Stimulated activated CD8-positive, alpha-beta memory T cell treated with anti-CD3 and anti-CD28 coated beads, Interleukin-4, amount 100 ng/mL, for 1 hour (primary cell): ENCODE measurements at places on chromosomes 5 and 9.

DNA sequence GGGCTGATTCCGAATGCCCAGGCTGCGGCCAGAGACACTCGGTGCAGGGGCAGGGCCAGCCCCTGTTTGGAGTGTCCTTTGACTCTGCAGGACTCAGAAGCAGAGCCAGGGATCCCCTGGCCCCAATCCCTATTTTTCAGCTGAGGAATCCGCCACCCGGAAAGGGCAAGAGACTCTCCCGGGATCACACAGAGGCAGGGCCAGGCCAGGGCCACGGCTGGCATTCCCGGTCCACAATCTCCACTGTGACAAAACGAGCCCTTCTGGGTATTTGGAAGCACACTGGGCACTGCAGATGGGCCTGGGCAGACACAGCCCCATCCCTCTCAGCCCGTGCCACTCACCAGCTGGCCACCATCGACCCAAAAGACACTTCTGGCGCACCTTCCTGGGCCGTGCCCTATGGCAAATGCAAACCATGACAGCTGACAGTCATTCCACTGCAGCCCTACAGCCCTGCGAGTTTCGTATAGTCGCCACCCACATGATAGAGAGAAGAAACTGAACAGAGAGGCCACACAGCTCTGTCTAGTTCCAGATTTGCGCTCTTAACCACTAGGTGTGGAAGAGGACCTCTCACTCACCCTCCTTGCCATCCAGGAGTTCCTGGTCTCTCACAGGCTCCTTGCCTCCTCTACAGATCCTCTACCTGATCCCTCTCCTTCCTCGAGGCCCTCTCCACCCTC is 13.3 kb downstream of the NR5A1 start:
- no peak for DNase-seq

- DNase-seq: no peak
These were observed 131.4 kb upstream of the LHFPL2 start for GRCh38 chr5:78779771-78780616.

- DNase-seq: no peak
These were observed 1.7 kb downstream of the RAB14 start for GRCh38 chr9:121199921-121200320.

DNA sequence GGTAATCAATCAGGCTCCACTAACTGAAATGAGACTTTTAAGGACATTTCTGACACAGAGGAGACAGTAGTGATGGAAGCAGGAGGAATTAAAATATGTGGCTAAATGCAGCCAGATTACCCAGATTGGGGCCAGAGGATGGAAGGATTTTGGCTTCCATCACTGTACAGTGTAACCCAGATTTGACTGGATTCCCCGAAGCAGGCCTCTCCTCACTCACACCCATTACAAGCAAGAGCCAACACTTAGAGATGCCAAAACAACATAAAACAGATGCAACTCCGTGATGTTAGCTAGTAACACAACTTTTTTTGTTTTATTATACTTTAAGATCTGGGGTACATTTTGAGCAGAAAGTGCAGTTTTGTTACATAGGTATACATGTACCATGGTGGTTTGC is 17.6 kb downstream of the TEK start:
- DNase-seq: no peak

- DNase-seq: no peak
These were observed 151.0 kb upstream of the ADAMTS16 start for GRCh38 chr5:4989118-4989517.

GRCh38 chr5:170848033-170848432 is 13.8 kb upstream of the RANBP17 start:
- DNase-seq: no peak

GRCh38 chr9:3099646-3100045 is 255.8 kb upstream of the PUM3 start:
- DNase-seq: no peak

DNA sequence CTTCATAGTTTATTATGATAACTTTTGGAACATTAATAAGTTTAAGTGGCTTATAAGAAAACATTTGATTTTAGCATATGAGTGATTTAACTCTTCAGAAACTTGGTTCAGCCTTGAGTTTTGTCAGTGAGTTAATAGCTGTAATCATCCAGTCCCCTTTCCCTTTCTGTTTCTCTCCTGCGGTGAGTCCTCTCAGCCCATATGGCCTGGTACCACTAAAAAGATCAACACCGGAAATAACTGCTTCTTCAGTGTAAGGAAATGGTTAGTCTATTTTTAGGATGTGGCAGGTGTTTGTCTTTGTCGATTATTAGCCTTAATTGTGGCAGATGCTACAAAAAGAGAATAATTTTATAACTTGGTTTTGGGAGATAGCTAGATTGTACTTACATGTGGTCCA is 120.2 kb upstream of the GRHPR start:
- no peak for DNase-seq

- DNase-seq: no peak
These were observed 18.3 kb upstream of the TEK start for GRCh38 chr9:27090711-27091110.

GRCh38 chr5:2091921-2092320 is 209.2 kb upstream of the IRX4 start:
- DNase-seq: no peak

DNA sequence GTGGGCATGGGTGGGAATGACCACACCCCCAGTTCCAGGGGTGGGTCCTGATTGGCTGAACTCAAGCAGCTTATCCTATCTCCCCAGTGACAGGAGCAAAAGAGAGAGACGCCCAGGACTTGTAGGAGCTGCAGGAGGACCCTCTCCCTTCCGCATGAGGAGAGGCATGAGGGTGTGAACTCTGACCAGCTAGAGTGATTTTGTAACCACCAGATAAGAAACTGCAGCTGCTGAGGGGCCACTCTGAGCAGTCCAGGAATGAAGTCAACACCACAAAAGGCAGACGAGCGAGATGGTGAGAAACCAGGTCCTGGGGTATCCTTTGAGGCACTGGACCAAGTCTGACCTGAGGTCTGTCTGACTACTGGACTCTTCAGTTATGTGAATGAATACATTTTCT is 521.9 kb downstream of the BNC2 start:
- no peak for DNase-seq

- DNase-seq: no peak
These were observed 877 bp downstream of the SH3GLB2 start for GRCh38 chr9:129027224-129027684.

DNA sequence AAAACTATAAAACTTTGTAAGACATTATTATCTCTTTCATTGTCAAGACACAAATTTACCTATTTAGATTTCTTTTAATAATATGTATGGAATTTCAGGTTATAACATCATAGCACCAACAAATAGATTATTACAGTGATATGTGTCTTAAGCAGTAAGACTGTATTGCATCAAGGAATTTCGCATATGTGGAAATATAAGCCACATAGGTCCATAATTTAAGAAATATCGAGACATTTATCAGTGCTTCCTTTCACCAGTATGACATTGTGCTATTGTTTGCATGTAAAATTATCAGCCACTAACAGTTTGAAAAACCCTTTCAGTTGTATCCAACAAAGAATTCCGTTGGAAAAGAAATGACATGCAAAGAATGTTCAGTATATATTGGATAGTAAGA is 186.7 kb upstream of the RASA1 start:
- no peak for DNase-seq

DNA sequence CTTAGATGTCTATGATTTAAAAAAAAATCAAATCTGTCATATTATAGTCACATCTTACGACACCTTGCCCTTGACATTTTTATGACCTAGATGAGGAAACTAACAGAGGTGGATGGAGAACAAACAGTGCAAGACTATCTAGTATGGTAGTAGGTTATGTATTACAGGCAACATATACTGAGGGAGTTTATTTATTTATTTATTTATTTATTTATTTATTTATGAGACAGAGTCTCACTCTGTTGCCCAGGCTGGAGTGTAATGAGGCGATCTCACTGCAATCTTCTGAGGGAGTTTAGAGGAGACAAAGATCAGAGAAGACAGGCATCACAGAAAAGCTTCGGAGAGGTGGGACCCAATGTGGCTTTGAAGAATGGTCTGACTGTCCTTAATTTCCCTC is 4.5 kb upstream of the PBX3 start:
- DNase-seq: no peak

GRCh38 chr5:31993165-31993961 is 180.8 kb downstream of the GOLPH3 start:
- no peak for DNase-seq

- DNase-seq: peak; percentile 62
These were observed 133.2 kb downstream of the MTX3 start for GRCh38 chr5:79857714-79858409.

- DNase-seq: no peak
These were observed 74.1 kb downstream of the SERINC5 start for GRCh38 chr5:80181618-80182211.

DNA sequence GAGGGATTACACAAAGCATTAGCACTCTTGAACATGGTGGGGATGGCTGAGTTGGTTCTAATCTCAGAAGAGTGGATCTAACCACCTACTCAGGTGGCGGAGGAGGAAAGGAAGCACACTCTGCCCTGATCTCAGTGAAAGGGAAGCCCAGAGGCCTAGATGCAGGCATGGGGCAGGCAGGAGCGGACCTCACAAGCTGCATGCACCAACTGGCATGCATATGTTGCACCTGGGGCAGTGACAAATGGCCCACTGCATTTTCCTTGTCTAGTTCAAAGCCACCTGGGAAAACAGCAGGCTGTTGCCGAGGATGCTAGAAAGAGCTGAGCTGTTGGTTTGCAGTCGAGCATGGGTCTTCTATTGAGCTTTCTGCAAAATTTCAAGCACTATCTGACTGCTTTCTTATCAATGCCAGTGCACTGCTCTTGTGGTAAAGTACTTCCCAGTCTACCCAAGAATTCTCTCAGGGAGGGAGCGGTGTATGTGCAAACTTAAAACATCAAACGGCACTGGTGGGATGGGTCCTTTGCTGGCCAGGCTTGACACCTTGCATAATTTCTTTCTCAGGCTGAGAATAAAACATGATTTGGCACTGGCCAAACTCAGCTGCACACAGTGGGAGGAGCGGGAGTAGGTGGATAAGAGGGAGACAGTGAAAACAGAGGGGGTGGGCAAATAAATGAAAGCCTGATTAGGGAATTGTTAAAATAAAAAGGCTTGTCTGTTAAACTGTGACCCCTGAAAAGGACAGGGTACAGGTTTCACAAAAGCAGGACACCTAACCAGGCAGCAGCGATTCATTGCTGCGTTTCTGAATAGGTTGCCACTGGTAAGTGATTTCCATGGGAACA is 108.9 kb downstream of the MARCHF3 start:
- DNase-seq: no peak

GRCh38 chr5:87411973-87412629 is 629 bp downstream of the CCNH start:
- peak; percentile 6 for DNase-seq

- DNase-seq: no peak
These were observed 273.2 kb upstream of the CDH9 start for GRCh38 chr5:27311544-27311943.

GRCh38 chr5:158852622-158853021 is 247.1 kb downstream of the EBF1 start:
- no peak for DNase-seq

GRCh38 chr5:135503871-135504270 is 31.9 kb downstream of the NEUROG1 start:
- no peak for DNase-seq

- DNase-seq: no peak
These were observed 119.6 kb downstream of the PRDM9 start for GRCh38 chr5:23626961-23627360.

GRCh38 chr5:142016556-142016955 is 3.7 kb upstream of the GNPDA1 start:
- DNase-seq: no peak

DNA sequence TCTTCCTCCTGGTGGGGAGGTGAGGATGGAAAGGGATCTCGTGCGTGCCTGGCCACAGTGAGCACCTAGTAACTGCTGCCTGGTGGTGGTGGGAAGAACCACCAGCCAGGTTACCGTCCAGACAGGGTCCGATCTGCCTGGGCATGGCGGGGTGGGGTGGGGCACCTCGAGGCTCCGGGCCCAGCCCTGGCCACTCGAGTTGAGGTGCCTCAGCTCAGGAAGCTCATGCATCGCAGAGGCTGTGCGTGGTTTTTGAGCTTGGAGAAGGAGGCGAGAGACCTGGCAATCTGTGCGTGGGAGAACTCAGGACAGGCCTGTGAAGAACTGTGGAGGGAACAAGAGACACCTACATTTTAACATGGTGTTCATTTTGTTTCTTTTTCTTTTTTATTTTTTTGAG is 31.0 kb upstream of the FIBCD1 start:
- DNase-seq: no peak

DNA sequence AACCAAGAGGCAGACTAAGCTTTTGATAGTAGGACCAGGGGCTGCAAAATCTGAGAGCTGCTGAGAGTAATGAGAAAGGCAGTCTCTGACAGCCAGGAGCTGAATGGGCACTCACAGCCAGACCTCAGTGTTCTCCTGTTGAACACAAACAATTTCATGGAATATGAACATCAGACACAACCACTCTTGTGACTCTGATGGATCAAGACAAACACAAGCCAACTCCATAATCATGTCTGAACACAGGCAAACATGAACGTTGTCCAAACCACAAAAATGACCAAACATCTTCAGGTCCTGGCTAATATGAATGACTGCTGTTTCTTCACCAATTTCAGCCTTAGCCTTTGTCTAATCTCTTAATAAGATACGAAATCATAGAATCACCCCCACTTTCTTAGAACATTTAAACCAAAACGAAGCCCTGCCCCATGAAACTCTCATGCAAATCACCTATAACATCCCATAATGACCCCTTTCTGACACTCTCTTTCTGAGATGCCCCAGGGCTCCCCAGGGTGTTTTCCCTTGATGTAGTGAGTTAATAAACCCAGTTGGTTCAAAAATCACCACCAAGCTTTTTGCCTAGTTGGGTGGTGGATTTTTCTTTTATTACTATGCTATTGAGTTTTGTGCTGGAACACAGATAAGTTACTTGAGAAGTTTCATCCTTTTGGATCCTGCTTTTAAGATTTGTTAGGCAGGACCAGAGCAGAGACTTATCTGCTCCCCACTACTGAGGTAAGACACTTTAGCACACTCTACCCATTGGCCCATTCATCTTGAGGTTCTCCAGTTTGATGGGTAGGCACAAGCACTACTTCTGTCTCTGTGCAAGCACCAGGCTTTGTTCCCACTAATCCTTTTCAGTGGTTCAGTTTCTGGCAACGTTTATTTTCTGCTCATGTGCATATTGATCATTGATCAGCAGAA is 5.9 kb upstream of the ERAP2 start:
- no peak for DNase-seq

GRCh38 chr5:78923622-78923970 is 61.5 kb downstream of the ARSB start:
- DNase-seq: no peak

- DNase-seq: no peak
These were observed 184.1 kb downstream of the PDE4D start for GRCh38 chr5:59709346-59709821.
